ENCODE measurements at places on chromosomes 2 and 18.

DNA sequence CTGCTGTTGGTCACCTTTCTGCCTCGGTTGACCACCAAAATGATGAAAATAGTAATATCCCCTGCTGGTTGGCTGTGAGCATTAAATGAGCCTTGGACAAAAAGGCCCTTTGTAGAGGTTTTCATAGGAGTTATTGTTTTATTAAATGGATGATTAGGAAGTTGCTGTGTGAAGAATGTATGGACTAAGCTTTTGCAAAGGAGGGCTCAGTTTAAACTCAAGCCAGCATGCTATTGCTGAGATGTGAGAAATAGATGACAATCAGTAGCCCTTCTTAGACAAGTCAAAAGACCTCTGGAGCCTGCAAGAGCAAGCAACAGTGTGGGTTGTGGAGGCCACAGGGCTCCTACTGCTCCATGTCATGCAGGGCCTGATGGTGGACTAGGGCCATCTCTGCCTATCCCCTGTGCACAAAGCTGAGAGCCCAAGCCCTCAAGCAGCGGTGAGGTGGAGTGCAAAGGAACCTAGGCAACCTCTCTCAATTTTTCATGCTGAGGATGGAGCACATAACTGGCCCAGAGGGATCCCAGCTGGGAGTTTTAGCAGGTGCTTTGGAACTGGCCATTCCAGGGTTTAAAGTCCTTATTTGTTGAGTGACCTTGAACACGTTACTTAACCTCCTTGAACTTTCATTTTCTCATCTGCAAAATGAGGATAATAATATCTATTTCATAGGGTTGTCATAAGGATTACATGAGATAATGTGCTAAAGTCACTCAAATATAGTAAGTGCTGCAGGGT lies 37.1 kb downstream of the FOSL2 start:
- DNase-seq = no peak

GRCh38 chr2:179545024-179545423 lies 280.4 kb upstream of the SESTD1 start:
- DNase-seq = no peak

DNA sequence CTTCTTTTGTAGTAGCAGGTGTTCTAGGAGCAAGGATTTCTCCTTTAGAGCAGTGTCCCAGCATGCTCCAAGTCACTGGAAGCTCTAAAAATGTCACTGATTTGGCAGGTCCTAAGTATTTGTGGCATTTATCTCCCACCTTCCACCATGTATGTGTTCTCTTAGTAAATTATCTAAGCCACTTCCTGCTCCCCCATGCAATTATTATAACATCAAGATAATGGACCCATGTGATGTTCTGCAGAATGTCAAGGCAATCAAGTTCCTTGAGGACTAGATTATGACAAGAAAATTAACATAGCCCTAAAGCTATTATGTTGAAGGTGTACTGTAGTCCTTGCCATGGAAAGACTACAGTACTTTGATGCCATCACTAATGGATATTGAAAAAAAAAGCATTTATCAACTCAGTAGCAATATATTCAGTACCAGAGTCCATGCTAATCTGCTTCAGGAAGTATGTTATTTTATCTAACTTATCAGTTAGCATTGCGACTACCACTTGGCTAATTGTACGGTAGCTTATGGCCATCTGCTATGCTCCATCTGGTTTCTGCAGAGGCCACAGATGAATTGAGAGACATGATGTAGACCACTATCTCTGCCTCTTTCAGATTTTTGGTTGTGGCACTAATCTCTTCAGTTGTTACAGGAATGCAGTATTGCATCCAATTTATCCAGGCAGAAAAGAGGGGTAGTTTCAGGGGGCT lies 56.7 kb downstream of the GPR39 start:
- DNase-seq = no peak

GRCh38 chr2:241639385-241639784 lies 1.9 kb downstream of the ATG4B start:
- no peak for DNase-seq

DNA sequence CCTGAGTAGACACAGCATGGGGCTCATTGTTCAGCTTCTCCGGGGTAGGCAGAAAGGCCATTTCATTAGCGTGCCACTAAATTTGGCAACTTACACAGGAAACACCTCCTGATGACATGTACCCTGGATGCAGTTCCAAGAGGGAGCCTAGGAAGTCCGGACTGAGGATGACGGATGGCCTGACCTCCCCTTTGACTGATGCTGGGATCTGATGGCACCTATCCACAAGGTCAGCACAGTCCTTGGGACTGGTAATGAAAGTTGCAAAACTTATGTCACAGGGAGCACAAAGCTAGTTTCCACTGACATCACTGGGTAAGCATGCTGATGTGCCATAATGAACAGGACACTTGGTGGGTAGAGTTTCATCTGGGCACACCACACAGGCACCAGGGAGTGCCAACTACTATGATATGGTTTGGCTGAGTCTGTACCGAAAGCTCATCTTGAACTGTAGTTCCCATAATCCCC lies 126.7 kb upstream of the ARL4C start:
- DNase-seq = no peak
